ENCODE measurements at places on chromosomes 12 and 14.

DNA sequence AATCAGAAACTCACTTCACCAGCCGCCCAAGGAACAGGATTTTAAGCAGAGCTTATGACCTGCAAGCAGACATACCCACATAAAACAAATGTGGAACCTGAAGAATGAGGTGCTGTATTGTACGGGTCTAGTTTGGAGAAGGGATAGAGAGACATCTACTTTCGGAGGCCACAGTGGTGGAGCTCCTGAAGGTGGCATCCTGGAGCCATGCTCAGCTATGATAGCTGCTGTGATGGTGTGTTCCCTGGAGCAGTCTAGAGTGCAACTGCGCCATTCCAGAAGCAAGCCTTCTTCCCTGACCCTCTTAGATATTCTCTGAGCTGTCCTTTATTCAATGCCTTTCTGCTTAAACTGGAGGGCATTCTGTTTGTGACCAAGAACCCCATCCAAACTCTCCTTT lies 402.6 kb downstream of the FUT8 start:
- DNase-seq = no peak

GRCh38 chr12:25743679-25744215 lies 190.7 kb upstream of the LMNTD1 start:
- no peak for DNase-seq

DNA sequence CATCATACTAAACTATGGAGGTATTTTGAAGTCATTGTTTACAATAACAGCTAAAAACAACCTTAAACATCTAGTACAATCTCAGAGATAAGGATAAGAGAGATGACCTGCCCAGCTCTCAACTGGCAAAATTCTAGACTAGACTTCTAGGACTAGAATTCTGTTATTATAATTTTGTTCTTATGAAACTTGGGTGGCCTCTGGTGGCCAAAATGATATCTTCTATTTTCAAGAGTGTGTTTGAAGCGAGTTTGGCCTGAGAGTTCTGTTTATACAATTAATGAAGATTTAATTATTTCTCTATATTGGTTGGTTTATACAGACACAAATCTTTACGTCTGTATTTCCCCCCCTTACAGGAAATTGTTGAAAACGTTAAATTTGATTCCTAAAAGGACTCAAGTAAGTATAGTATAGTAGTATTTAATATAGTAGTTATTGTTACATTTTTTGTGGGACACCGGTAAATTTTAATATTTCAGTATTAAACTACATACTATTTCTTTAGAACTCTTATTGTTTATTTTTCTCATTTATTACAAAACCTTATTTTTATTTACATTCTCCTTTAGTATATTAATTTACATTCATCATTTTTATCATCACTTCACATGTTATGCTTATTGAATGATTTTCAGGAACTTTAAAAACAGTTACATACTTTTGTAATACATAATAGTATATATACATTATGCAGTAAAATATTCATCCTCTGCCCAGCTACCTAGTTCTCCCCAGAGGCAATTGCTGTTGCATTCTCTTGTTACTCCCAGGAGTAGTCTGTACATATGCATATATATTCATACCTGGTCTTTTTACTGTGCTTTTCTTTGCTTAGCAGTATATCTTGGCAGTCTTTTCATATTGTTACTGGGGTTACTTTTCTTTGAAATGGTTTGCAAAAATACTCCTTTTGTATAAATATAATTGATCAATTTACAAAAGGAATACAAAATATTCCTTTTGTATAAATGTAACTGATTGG lies 6.6 kb downstream of the PPHLN1 start:
- peak; percentile 53 for DNase-seq

DNA sequence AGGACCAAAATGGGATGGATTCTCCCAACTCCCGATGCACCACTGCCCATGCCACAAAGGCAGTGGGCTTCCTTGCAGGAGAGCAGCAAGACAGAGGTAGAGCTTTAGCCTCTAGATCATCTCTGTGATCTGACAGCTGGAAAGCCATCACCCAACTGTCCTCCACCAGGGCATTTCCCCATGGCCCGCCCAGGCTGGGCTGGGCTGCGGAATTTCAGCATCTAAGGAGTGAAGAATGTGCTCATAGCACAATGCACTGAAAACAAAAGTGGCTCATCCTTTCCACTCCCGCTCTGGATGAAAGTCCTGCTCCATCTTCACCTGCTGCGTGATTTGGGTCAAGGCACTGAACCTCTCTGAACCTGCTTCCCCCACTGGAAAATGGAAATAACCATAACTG lies 5.6 kb downstream of the SYNE3 start:
- no peak for DNase-seq

DNA sequence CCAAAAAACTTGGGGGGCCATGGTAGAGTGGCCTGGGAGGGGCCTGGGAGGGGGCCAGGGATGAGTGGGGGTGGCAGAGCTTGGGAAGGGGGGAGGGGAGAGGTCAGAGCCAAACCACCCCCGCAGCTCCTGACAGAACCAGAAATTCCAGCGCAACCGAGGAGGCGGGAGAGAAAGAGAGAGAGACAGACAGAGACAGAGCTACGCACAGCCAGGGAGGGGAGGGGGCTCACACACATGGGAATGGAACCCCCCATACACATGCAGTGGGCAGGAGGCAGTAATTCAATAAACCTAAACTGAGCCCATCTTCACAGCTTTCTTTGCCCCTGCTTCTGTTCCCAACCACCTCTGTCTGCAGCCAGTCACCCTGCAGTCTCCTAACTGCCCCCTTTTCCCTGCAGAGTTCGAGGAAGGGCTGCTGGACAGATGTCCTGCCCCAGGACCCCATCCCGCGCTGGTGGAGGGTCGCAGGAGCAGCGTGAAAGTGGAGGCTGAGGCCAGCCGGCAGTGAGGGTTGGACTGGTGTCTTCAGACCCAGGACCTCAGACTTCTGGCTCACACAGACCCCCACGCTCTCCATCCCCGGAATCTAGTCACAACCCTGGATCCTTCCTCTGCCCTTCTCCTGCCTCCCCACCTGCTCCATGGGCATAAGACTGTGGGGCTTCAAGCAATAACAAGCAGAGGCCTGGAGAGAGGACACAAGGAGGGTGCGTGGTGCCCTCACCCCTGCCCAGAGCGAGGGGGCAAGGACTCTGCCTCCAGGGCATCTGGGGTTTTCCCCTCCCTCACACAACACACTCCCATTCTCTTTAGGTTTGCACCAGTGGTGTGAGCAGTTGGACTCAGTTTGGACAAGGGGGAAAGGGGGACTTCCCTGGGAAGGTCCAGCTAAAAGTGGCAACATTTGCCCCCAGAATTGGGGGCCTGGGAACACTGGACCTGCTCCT lies 5.6 kb downstream of the NAB2 start:
- DNase-seq = no peak

- DNase-seq = no peak
These were observed 628 bp upstream of the CAPRIN2 start for GRCh38 chr12:30755395-30755762.

GRCh38 chr14:38405851-38406635 lies 150.2 kb upstream of the CLEC14A start:
- no peak for DNase-seq

GRCh38 chr12:94372461-94372860 lies 87.2 kb downstream of the CEP83 start:
- DNase-seq = no peak

GRCh38 chr12:82872088-82872487 lies 185.4 kb downstream of the TMTC2 start:
- no peak for DNase-seq

DNA sequence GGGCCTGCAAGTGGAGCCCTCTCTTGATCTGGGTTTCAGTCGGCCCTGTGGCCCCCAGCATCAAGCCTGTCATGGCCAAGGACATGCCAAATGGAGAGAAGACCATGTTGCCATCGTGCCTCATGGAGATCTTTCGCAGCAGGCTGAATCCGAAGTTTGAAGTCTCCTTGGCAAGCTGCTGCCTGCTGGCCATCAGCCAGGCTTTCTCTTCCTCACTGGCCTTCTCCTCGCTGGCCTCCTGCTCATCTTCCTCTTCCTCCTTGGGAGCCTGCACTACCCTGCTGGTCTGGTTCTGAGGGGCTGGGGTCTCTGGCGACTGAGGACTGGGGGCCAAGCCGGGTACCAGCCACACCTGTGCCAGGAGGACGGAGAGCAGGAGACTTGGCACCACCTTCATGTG lies 2.9 kb downstream of the SERPINA10 start:
- no peak for DNase-seq

GRCh38 chr12:5643266-5643665 lies 211.4 kb downstream of the NTF3 start:
- DNase-seq = no peak

- no peak for DNase-seq
These were observed 10.3 kb upstream of the RNASE12 start for GRCh38 chr14:20601522-20601921.

DNA sequence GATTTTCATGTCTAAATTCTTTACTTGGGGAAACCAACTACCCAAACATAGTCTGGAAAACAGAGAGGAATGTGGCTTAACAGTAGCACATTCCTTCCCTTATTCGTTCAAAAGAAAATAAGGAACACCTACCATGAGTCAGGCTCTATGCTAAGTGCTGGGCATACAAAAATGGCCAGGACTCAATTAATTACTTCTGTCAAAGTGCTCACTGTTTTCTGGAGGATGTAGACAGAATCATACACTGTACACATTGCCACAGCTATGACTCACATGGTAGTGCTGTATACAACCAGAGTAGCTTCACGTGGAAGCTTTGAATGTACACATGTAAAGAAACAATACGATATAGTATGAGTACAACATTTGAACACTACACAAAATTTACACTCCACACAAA lies 50.1 kb downstream of the SLC25A21 start:
- DNase-seq = peak; percentile 90

DNA sequence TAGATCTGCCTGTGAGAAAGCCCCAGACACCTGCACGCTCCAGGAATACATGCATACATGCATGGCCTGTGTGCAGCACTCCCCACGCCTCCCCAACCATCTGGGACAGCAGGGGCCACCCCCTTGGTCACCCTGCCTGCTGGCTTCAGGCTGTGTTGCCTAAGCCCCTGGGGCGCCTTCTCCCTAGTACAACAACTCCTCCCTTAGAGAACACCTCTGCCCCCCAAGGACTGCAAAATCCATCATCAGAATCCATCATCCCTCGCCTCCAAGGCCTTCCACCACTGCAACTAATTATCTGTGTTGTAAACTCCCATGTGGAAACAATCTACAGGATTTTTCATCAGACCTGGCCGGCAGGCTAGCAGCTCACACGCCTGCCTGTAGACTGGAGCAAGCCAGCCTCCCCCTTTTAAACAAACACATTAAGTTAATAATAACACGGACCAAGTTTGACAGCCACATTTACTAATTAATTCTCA lies 36.8 kb downstream of the ZFP36L1 start:
- DNase-seq = no peak

DNA sequence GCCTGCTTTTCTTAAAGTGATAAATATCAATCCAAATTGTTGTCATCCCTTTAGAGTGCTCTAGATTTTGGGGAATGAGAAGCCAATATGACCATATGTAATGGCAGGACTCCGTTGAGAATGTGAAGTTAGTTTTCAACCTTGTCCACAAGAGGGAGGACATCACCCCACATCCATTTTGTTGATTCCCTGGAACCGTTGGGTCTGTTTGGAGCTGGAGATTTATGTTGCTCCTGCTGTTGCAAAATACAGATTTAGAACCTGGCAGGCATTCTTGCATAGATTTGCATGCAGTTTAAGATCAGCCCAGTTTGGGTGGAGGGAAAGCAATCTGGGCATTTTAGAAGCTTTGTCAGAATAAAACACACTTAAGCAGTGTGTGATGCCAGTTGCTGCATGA lies 620.1 kb downstream of the NRXN3 start:
- no peak for DNase-seq

- peak; percentile 81 for DNase-seq
These were observed 8.0 kb downstream of the RBMS2 start for GRCh38 chr12:56529656-56530055.

GRCh38 chr14:35959835-35960234 lies 133.7 kb downstream of the BRMS1L start:
- peak; percentile 9 for DNase-seq

DNA sequence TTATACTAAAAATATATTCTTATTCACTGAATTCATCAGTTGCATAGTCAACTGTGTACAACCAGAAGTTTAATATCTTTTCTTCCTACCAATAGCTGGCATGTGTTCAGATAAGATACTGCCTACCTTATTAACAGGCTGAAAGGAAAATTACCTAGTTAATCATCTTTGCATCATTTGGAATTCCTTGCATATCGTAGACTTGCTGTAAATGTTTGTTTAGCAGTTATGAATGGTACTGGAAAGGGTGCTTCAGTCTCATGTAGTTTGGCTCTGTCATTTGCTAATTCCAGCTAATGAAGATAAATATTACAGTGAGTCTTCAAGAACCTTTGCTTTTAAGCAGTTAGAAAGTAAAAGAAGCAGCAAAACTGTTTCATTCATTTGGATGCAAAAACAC lies 84.4 kb downstream of the PPHLN1 start:
- DNase-seq = no peak

DNA sequence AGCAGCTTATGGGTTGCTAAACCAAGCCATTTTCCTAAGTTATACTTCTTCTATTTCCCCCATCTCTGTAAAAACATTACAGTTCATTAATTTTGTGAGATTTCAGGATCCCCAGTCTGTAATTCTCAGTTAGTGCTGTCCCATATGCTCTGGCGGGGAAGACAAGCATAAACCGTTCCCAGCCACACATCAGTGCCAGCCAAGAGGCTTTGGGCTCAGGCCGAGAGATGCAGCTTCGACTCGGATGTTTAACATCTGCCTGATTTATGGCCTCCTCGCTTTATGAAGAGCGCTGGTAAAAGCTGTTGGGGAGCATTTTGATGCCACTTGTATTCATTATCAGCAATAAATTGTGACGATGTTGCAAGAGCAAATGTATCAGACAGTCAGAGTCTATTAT lies 349.1 kb upstream of the CCDC196 start:
- DNase-seq = no peak

DNA sequence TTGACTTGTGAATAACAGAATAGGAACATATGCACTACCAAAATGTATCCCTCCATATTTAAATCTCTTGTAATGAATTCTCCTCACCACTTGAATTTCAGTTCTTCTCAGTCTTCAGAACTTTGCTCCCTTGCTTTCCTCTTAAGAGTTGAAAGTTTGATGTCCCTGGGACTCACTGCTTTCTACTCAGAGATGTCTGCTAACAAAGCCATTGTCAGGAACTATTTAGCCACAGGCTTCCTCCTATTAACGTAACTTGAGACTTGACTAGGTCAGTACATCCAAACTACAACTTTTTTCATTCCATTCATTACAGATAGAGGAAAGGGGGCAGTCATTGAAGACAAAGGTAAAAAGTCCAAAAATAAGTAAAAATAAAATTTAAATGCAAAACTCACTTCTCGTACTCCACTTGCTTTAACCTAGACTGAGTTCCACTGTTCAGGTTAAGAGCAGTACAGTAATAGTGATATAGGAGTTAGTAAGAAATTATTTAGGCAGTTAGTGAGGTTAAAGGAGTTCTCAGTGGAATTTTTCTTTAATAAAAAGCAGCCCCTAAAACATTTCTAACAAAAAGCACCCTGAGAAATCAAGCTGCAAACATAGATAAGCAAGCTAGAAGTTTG lies 364.2 kb downstream of the SOX5 start:
- DNase-seq = no peak

DNA sequence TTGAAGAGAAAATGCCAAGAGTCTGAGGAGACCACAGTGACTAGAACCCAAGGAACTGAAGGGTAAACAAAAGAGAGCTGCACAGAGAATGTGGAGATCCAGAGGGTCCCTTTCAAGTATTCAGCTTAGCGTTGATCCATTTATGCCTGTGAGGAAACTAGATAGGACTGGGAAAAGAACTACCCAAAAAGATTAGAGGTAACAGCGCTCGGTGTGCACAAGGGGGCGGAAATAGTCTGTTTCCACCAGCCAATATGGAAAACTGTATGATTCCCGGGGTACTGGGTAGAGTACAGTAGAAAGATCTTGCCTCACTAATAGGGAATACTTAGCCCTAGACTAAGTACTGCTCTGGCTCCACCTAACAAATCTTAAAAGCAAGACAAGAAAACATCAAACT lies 135.5 kb downstream of the DPF3 start:
- DNase-seq = no peak
